ENCODE measurements at places on chromosomes 11 and 22.

DNA sequence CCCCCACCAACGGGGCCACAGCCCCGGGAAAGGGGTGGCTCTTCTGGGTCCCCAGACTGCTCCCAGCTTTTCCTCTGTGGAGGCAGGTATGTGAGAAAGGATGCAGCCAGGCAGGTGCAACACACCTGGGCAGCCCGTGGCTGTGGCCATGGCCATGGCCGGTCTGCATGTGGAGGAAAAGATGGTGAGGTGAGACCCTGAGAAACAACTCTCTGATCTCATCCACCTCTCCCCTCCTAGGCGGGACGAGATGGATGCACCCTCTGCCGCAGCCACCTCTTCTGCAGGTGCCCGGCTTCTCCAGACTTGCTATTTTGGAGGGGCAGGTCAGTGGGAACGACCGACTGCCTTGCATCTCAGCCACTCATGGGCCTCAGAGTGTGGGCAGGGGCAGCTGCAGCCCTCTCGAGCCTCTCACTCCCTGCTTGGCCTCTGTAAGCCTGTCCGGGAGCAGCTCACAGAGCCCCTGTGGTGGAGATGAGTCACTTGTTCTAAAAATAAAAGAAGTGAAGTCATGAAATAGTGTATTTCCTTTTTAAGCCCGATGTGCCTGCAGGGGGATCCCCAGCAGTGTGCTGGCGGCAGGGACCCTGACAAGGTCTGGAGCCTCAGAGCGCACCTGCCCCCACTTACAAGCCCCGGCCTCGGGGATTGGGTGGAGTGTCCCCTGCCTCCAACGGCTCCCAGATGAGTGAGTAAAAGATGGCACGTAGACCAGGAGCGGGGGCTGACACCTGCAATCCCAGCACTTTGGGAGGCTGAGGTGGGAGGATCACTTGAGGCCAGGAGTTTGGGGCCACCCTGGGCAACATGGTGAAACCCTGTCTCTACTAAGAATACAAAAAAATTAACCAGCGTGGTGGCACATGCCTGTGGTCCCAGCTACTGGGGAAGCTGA lies 10.7 kb downstream of the SMIM38 start:
- peak; percentile 43 for DNase-seq

GRCh38 chr22:38964989-38965388 lies 7.6 kb downstream of the APOBEC3A start:
- DNase-seq: no peak

DNA sequence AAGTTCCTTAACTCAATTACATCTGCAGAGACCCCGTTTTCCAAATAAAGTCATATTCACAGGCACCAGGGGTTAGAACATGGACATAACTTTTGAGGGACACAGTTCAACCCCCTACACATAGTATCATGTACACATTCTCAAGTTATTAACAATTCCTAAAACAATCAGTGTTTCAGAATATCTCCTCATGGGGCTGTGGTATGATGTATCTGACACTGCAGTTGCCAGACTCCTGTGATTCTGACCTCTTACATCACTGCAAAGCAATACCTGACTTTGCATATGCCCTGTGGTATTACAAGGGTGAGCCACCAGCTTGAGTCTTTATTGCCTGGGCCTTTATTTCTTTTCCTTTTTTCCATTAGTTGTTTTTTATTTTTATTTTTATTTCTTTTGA lies 141.7 kb downstream of the COMMD9 start:
- DNase-seq: no peak

DNA sequence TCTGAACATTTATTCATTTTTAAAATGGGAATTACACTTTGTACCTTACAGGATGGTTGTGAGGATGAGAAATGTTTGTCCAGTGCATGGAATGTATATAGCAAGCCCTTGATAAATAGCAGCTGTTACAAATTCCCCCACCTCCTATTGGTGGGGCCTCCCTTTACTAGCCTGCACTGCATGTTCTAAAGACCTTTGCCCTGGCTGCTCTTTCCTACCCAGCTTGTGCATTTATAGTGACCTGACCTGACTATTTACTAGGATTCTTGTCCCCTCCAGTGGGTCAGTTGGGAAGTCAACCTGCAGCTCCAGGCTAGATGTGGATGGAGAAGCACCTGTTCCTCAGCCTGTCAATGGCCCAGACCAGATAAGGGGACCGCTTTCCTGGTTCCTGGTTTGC lies 180.3 kb downstream of the HIPK3 start:
- DNase-seq: no peak

DNA sequence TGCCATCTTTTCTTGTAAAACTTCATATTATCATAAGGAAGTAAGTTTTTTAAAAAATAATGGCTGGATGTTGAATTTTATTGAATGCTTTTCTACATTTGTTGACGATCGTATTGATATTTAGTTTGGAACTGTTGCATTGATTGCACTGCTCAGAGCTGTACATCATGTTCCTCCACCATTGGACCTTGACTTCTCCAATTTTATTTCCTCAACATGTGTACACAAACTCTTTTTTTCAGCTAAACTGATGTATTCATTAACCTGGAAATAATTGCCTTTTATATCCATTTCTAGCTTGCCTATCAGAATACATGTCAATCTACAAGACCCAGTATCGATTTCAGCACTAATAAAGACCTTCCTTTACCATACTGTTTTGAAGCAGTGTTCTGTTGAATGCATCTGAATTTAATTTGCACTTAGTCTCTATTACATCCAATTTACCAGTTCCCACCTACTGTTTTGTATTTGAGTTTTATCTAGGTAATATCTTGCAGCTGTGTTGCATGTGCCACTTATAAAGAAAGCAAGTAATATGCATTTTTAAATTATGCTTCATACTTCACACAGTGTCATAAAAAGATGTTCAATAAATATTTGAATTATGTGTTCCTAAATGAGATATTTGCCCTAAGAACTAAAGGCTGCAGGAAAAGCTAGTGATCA lies 5.5 kb downstream of the CEP57 start:
- no peak for DNase-seq

DNA sequence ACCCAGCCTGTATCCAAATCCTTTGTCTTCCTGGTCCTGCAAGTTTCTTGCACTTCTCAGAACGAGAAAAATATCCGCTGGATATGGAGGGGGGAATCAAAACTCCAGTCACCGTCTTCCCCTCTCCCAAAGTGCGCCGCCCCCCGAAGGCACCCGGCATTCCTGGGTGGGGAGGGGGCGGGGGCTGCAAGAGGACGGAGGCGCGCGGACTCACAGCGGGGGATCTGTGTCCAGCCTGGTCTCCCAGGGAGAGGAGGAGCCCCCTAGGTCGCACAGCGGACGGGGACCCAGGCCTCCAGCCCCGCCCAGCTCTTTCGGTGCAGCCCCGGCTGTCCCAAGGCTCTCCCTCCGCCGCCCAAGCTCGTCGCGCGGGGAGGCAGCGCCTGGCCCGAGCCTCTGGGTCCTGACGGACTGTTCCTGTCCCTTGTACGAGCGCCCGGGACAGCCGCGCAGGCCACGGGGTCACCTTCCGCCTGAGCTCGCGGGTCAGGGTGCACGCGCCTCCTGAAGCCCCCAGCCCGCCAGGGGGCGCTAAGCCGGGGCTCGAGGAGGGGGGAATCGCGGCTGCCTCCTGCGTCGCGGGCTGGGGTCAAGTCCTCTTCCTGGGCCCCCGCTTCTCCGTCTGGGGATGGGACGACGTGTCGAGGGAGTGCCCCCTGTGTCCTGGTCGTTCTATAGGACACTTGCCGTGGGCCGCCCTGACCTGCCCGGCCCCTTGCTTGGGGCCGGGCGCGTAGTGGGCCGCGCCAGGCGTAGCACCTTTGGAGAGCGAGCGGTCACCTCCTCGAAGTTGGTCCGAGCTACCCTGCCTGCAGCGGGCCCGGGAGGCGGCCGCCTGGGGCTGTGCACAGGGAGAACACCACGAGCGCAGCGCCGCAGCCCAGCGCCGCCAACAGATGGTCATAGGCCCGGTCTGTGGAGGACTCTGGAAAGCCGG lies 2.4 kb upstream of the WNT11 start:
- peak; percentile 83 for DNase-seq

DNA sequence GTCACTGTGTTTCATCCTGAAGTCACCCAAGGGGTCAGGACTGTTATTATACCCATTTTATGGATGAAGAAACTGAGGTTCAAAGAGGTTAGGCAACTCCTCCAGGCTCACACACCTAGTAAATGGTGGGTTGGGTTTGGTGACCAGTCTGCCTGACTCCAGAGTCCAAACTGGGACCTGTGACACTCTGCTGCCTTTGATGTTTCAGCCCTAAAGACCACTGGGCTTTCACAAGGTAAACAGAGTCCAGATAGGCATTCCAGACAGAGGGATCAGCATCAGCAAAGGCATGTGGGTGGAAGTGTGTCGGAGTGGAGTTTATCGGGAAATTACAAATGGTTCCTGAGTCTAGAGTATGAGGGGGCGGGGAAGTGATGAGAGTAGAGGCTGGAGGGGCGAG lies 38.5 kb downstream of the MICAL2 start:
- no peak for DNase-seq

DNA sequence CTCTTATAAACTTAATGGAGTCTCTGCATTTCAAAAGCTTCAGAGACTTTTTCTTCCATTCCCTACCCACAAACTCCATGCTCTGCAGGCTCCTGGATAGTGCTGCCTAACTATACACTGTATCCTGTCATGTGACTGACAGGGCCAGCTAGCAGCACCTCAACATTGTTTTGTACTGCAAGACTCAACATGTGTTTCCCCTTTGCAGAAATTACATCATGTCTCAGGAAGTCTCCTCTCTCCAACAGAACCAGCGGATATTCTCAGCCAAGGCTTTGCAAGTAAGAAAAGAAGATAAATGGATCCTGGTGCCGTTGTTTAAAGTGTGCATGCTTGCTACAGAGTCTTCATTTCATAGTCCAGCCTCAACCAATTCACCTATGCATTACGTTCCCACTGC lies 164.0 kb upstream of the UBASH3B start:
- DNase-seq: no peak

- no peak for DNase-seq
These were observed 15.2 kb downstream of the MRGPRG start for GRCh38 chr11:3203221-3204043.

DNA sequence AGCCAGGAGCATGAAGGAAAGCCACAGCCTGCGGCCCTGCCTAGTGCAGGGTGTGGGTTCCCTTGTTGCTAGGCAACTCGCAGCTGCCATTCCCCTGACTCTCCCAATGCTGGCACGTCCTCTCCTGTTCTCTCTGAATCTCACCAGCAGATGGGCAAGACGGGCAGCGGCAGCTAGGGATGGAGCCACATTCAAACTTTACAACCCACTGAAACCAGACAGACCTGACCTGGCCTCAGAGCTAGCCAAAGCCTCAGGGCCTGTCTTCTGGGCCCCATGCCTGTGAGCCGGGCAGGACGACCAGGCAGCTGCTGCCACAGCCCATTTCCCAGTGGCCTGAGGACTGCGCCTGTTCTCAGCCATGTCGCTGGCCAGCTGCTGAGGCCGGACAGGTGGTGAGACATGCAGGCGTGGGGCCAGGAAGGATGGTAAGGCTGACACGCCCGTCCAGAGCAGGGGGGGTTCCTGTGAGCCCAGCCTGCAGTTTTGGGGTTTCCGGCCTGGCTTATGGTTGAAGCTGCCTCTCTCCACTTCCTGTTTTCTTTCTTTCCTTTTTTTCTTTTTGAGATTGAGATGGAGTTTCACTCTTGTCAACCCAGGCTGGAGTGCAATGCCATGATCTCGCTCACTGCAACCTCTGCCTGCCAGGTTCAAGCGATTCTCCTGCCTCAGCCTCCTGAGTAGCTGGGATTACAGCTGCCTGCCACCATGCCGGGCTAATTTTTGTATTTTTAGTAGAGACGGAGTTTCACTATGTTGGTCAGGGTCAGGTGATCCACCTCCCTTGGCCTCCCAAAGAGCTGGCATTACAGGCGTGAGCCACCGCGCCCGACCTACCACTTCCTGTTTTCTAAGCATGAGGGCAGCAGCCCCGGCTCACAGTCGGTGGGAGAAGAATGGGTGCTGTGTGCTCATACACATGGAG lies 4.1 kb downstream of the SUN2 start:
- DNase-seq: peak; percentile 73
